ENCODE measurements at places on chromosomes 7 and 10. TPM values are rescaled to one million over a fixed set of nuclear protein-coding genes. Genes with fewer than 3 reads are reported as not detected.

The ECHDC3 gene
- total RNA-seq: 1.1 TPM

The WDR11 gene
- 36.0 TPM for total RNA-seq

The AQP1 gene
- 0.22 TPM for total RNA-seq

The IGFBP3 gene
- total RNA-seq: 0.25 TPM

The SCIN gene
- total RNA-seq: not detected

The BAMBI gene
- total RNA-seq: 0.27 TPM

The SLC16A12 gene
- total RNA-seq: not detected

The LIPK gene
- not detected for total RNA-seq

The CCM2 gene
- 77.5 TPM for total RNA-seq

The OR6B1 gene
- not detected for total RNA-seq

The TMEM236 gene
- total RNA-seq: 0.16 TPM

The ALOX5 gene
- 0.60 TPM for total RNA-seq

The PAPSS2 gene
- total RNA-seq: 0.14 TPM

The ASAH2B gene
- 3.8 TPM for total RNA-seq

The SMARCD3 gene
- total RNA-seq: 8.2 TPM

All from activated CD8-positive, alpha-beta T cell treated with anti-CD3 and anti-CD28 coated beads for 36 hours (primary cell).